ENCODE measurements at places on chromosomes 5 and 9.

DNA sequence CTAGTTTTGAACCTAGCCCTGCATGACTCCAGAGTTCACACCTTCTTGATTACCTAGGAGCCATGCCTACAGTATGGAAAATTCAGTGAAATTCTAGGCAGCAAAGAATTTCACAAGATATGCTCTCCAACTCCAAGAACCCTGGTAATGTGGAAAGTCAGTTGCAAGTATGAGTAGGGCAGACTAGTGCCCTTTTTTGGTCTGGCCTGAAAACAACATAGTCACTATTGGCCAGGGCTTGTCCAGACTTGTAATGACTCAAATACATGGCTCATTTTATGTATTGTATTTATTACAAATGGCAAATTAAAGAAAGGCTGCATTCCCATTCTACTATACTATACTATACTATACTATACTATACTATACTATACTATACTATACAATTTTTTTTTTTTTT is 160.4 kb downstream of the ESM1 start:
- DNase-seq: no peak

DNA sequence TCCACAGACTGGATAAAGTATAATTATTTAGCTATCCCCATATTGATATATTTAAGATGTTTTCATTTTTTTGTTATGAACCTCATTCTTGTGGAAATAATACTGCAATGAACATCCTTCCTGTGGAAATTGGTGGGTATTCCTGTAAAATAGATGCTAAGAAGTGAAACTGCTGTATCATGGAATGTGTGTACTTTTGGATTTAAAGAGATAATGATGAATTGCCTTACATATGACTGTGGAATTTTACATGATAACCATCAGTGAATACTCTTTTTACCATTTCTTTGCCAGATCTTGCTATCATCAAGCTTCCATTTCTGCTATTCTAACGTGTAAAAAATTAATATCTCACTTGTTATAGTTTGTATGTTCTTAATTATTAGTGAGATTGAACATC is 847.9 kb downstream of the EFNA5 start:
- no peak for DNase-seq

DNA sequence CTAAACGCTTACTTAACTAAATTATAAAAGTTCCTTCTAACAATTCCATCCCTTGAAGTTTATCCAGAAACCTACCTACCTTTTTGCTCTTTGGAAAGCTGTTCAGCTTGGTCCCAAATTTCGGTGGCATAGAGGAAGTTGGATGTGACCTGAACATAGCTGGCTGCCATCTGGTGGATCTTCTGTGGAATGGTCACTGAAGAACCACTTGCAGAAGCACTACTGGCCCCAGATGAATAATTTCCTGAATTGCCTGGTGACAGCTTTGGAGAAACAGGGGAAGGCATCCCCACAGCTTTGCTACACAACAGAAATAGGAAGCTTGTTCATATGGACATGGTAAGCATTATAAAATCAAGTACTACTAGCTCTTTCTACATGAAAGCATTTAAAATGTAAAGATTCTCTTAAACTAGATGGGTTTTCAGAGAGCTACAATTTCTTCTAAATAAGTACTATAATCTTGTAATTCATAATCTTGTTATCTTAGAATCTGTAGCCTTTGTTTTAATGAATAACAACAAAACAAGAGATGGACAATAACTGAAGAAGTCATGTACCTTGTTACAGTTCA is 9.9 kb downstream of the LEAP2 start:
- peak; percentile 32 for DNase-seq

DNA sequence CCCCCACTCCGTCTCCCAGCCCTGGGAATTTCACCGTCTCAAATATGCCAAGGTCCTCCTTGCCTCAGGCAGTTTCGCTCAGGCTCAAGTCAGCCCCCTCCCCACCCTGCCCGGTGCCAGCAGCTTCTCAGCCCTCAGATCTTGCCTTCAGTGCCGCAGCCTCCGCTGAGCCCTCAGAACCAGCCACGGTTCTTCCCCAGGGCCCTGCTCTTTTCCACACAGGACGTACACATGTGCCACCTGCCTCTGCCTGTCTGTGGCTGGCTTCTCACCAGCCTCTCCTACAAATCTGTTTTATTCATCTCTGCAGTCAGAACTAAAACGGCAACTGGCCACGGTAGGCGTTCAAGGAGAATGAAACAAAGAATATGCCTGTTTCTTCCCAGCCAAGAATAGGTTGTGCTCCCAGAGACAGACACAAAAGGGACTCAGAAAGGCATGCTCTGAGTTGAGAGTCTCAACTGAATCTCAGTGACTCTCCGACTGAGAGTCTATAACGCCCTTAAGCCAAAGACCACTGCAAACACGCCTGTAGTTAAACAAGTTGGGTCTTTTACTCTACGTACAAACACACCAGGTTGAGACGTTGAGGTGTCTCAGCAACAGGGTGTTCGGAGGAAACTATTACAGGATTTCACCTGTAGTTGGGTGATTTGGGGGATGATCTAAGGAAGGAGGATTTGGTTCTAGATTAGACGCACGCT is 10.6 kb upstream of the GRIN1 start:
- DNase-seq: no peak

- no peak for DNase-seq
These were observed 473.4 kb upstream of the PAPPA start for GRCh38 chr9:115680231-115680630.

DNA sequence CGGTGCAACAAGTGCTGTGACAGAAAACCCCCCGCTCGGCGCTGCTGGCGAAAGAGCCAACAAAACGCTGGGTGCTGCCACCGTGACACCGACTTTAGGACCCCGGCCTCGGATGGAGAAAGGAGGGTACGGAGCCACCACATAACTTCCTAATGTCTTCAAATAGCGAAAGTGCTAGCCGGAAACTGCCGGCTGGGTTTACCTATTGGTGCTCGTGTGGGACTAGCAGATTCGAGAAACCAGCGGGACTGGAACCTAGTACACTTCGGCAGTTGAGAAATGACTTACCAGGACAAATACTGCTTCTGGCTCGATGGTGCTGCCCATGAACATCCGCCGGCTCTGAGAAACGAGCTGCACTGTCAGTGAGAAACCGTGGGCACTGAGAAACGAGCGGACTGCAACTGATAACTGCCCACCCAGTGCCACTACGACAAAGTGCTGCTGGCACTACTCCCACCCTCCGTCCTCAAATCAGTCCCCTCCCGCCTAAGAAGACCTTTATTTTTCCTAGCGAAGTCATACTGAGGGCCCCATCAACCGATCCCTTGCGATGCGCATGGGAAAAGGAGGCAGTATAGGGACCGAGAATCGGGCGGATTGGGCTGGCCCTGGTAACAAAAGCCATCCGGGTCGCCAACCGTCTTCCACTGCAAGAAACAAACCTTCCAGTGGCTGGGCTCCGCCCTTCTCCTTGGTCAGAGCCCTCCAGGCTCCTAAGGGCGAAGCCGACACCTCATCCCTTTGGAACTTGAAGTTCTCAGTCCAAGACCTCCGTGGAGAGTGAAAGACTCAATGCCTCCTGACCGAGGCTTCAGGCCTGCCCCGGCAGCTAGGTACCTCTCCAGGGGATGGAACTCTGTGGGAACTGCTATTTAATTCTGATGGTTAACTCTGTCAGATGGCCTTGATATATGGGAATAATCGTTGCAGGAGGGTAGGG is 27.0 kb upstream of the ANXA2R start:
- peak; percentile 72 for DNase-seq

DNA sequence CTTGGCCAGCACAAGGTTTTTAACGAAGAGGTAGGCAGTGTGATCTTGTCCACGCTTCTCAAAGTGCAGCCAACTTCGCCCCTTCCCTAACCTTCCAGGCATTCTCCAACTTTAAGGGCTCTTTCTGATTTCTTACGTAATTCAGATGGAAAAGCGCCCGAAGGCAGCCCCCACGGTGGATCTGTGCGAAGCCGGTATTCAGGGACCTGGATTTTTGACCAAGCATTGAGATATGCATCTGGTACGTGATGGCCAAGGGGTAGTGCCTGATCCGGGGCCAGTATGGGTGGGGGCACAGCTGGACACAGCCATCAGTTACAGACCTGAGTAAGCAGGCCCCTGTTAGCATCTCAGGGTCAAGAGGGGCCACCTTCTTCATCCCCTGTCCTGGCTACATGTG is 80.0 kb downstream of the AMBP start:
- no peak for DNase-seq

DNA sequence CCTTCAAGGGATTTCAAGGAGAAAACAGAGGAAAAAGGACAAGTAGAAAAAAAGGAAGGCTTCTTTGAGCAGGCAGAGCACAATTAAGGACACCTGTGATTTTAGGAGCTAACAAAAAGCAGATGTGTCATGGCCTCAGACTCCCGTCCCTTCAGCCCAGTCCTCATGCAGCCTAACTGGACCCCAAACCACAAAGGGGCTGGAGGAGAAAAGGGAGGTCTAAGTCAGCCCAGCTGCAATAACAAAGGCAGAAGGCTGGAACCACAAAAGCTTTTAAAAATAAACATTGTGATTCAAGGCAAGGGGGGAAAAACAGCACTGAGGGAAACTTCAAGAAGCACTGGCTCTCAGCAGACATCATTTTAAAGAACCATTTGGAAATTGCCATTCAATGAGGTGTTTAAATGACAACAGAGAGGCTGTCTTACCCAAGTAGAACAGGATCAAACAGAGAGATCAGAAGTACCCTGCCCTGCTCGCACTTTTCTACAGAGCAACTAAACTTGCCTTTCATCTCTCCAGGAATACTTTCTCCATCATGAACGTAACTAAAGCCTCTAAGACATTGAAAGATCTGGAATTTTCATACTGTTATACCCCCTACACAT is 89.3 kb downstream of the SEMA5A start:
- DNase-seq: no peak

DNA sequence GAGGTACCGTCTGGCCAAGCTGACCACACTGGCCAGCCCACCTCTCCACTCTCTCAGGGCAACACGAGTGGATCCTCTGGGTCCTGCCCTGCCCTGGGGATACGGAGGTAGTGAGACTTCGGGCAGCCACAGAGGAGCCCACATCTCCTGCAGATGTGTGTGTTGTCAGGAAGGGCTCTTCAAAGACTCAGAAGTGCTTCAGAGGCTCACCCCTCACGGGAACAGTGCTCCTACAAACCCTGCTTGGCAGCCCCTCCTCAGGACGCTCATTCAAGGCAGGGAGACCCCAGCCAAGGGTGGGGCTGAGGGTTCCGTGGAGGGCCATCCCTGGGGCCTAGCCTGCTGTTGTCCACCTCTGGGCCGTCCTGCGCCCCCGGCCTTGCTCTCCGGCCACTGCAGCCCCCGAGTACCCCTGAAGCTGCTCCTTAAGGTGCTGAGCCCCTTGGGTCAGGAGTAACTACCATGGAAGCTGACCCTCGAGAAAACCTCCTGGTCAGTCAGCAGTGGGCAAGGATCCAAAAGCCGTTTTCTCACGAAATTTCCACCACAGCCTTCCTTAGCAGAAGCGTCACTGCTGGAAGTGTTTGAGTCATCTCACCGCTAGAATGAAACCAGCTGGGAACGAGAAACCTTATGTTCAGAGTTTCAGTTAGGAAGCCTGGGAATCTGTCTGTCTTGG is 23.2 kb upstream of the LRRC14B start:
- no peak for DNase-seq

GRCh38 chr9:3018691-3019230 is 174.9 kb upstream of the PUM3 start:
- no peak for DNase-seq

- DNase-seq: no peak
These were observed 104.7 kb upstream of the GPR151 start for GRCh38 chr5:146620669-146621051.

GRCh38 chr5:7850395-7851239 is at the start of gene CFAP90:
Gene CFAP90, minus strand, starts transcription at chr5:7851133. Its CDS starts 112 bp downstream, at chr5:7851021.
- peak; percentile 22 for DNase-seq
